NCI-H187 treated with DMSO at 0.1 percent for 48 hours (cell line): ENCODE measurements at places on chromosomes 11 and 22.

DNA sequence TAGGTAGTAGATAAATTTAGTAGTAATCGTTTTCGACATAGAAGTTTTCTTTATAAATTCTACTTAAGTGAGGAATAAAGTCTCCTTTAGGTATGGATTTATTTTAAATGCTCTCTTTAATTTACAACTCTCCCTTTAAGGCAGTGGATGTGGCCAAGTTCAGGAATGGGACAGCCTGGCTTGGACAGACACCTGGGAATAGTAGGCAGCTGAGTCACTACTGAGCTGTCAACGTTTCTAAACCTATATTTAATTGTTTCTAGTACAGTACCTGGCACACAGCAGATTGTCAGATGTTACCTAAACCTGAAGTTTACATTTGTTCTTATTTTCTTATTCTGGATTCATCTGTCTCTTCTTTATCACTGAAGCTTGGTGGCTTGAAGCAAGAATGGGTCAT is 85.1 kb downstream of the DEPDC5 start:
- DNase-seq, result no peak

- no peak for DNase-seq
Measured at GRCh38 chr11:107493117-107493516, 35.5 kb upstream of the CWF19L2 start.

DNA sequence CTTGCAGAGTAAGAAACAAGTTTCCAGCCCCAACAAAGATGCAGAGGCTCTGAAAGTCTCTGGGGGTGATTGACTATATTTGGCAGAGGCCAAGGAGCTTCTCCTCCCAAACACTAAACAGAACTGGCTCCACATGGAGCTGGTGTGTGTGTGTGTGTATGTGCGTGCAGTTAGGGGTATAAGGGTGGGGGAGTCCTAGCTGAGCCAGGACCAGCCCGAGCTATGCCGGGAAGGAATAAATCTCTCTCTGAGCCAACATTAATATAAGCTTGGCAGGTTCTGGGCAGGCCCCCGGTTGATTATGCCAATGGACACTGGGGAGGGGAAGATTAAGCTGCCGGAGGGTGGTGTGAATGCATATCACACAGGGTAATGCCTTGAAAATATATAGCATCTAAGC is 324.2 kb downstream of the MIAT start:
- no peak for DNase-seq

DNA sequence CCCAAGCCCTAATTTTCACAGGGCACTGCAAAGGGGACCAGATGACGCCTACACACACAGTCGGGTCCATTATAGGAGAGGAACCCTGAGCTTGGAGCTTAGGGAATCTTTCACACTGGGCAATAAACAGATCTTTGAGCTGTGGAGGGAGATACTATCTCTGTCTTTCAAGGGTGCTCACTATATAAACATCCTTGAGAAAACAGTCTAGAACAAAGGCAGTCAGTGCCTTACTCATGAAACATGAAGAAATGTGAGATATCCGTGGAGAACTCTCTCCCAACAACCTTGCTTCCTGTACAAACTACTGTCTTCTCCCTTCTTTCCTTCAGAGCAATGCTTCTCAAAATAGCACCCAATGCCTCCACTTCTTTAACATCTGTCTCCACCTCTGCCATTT is 109.0 kb upstream of the APOA1 start:
- no peak for DNase-seq

DNA sequence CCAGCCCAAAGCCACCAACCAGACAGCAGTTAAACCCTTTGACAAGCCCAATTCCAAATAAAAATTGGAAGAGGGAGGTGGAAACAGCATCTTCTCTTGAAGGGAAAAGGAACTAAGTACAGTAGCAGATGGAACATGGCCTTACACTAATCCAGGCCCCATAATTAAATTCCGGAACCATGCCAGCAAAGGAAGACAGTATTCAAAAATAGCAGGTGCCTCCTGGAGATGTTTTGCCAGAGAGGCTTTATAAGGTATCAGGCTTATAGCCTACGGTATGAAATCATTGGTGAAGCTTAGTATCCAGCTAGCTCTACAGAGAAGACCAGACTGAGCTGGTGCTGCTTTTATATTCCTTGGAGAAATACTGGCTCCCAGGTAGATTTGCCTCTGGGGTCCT is 344.1 kb upstream of the API5 start:
- DNase-seq, result no peak

GRCh38 chr22:21672107-21672629 is 6.4 kb downstream of the PPIL2 start:
- DNase-seq, result no peak

DNA sequence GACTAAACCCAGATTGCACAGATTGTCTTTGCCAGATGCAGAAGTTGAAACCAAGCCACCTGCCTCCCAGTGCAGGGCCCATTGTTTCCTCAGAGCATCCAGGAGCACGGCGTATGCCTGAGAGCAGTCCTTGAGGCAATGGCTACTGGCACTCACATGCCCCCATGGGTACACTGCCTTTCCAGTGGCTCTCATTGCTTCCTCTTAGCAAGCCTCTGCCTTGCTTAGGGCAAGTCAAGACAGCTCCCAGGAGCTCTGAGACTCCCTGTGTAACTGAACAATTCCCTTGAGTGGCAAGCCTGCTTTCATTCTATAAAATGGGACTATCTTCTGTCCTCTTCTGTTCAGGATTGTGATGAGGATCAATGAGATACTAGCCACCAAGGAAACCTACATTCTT is 4.1 kb downstream of the SYTL2 start:
- peak; percentile 60 for DNase-seq

DNA sequence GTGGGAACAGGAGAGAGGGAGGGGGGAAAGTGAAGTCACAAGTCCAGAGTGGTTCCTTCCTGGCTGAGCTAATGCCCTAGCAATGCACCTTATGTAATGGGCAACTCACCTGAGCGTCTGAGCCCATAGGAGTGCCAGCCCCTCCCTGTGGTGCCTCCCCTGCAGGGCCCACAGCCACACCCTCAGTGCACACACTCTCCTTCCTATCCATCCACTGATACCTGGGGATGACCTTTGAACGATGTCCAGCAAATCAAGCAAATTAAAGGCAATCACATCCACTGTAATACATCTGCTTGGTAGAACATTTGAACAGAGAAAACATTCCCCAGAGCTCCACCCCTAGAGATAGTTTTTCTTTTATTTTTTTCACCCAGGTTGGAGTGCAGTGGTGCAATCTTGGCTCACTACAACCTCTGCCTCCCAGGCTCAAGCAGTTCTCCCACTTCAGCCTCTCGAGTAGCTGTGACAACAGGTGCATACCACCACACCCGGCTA is 19.6 kb upstream of the MICAL2 start:
- DNase-seq, result no peak

- no peak for DNase-seq
Measured at GRCh38 chr22:50477923-50478322, 3.1 kb upstream of the SBF1 start.

GRCh38 chr11:34213366-34213765 is 107.9 kb downstream of the NAT10 start:
- DNase-seq, result no peak

DNA sequence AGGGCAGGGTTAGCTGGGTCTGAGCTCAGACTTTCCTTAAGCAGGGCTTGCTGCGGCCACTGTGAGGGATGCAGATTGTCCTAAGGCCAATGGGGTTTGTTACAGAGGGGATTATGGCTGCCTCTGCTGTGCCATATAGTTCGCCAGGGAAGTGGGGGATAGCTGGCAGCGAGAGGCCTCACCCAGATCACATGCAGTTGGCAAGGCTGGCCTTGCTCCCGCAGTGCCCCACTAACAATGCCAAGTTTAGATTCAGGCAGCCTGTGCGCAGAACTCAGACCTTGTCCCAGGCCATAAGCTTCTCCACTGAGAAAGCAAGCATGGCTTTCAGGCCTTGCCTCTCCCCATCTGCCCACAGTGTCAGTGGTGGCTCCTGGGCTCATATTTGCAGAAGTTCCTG is 4.7 kb upstream of the APOL2 start:
- DNase-seq, result no peak

DNA sequence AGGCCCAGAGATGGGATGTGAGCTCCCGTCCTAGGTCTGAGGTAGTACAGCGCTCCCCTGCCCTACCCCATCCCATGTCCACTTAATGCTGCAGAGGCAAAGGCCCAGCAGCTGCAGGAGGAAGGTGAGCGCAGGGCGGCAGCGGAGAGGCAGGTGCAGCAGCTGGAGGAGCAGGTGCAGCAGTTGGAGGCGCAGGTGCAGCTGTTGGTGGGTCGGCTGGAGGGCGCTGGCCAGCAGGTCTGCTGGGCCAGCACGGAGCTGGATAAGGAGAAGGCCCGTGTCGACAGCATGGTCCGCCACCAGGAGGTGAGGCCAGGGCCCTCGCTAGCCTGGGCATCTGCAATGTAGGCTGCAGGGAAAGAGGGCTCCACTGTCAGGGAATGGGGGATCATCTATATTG is 15.2 kb downstream of the CCDC157 start:
- no peak for DNase-seq

GRCh38 chr11:100889758-100890157 is 202.7 kb downstream of the ARHGAP42 start:
- no peak for DNase-seq

- DNase-seq, result no peak
Measured at GRCh38 chr22:41989246-41989645, 9.3 kb upstream of the WBP2NL start.

DNA sequence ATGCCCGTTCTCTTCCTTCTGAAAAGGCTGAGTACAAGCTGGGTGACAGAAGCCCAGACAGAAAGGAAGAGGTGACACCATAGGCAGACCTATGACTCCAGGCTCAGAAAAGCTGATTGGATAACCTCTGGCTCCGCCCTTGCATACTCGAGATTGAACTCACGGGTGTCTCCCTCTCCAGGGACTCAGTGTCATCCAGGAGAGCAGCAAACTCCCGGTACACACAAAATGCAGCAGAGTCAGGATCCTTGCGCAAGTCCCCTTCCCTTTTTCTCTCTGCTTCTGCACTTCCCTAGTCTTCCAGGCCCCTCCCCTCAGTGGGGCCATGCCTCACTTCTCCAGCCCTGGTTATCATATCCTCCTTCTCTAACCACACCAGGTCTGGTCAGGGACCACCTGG is 9.8 kb downstream of the SCN4B start:
- no peak for DNase-seq

DNA sequence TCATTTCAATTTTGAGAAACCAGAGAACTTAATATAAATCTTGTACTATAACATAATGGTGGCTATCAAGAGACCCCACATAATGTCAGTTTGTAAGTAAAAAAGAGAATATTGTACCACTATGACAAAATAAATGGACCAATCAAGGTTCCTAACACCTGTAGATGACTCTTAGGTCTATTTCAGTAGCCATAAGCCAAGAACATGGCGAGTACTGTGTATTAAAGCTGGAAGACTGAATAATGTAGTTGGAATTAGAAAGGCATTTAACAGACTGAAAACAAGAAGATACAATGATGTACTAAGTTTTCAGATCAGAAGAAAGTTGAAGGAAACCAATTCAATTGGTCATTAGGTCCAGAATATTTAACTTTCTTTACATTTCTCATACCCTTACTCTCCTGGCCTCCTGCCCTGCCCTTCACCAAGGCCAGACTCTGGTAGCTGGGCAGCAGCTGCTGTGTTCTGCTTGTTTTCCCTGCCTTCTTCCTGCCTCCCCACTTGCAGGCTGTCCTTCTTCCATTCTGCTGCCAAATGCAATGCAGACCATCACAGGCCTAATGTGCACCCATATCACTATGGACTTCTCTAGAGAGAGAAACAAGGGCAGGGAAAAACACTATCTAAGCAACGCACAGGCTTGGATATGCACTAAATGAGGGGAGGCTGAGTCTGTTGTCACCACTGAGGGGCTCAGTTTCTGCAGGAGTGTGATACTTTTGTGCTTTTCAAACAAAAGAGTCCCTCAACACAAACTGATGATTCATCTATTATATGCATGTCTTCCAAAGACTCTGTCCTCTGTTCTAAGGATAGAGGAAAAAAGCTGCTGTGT is 60.1 kb downstream of the RAB30 start:
- DNase-seq, result no peak

GRCh38 chr11:127627629-127628457 is 627.3 kb upstream of the KIRREL3 start:
- peak; percentile 33 for DNase-seq

GRCh38 chr11:117684111-117684510 is 112.9 kb downstream of the DSCAML1 start:
- no peak for DNase-seq

DNA sequence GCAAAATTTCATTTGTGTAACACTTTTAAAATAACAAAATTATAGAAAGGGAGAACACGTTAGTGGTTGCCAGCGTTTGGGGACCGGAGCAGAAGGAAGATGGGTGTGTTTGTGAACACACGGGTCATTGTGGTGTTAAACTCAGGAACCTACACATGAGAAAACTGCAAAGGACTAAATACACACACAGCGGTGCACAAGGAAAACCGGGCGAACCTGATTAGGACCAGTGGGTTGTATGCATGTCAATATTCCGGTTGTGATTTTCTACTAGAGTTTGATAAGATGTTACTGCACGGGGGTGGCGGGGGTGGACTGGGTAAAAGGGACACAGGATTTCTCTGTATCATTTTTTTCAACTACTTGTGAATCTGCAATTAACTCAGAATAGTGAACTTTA is 351.2 kb downstream of the OPCML start:
- DNase-seq, result no peak

GRCh38 chr22:30183861-30184278 is 62.7 kb downstream of the LIF start:
- no peak for DNase-seq
